ENCODE measurements at places on chromosomes 3 and 15.

DNA sequence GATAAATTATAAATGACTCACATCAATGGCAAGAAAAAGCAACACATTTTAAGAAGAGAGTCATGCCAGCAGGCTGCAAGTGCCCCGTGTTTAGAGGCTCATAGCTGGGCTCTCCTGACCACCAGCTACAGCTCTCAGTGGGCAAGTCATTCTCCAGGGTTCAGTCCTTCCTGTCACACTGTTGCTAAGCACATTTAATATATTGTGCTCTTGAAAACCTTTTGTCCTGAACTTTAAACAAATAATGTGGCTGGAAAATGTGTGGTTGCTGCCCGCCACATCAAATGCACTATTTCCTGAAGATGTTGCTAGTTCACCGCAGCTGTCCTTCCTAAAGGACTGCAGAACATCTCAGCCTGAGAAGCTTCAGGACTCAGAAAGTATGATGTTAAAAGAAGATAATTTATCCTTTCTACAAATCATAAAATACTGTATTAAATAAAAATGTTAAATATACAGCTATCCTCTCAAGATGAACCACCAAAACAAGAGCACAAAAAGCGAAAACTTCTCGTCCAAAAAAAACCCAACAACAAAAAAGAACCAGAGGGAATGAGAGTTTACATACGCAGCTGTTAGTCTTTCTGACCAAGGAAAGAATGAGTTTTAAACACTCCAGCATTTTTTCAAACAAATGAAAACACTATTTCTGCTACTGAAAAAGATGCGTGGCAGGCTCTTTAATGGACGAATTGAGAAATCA, 951 bp downstream of the TARS3 start:
- peak; percentile 23 for DNase-seq

DNA sequence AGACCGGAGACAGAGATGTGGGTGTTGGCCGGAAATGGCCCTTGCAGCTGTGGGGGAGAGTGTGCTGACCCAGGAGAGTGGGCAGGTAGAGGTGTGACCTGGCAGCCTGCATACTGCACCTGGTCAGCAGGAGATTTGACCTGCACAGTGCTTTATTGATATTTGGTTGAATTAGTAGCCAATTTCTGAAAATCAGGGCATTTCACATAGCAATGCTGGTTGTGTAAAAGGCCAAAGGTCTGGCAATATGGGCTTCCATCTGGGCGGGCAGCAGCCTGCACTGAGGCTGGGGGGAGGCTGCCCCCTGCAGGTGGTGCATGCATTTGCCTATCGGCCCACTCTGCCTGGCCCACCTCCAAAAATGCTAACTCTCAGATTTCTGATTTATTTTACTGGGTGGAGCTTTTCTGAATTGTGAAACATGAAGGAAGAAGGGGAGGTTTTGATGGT, 9.4 kb upstream of the MGLL start:
- DNase-seq, result peak; percentile 21

DNA sequence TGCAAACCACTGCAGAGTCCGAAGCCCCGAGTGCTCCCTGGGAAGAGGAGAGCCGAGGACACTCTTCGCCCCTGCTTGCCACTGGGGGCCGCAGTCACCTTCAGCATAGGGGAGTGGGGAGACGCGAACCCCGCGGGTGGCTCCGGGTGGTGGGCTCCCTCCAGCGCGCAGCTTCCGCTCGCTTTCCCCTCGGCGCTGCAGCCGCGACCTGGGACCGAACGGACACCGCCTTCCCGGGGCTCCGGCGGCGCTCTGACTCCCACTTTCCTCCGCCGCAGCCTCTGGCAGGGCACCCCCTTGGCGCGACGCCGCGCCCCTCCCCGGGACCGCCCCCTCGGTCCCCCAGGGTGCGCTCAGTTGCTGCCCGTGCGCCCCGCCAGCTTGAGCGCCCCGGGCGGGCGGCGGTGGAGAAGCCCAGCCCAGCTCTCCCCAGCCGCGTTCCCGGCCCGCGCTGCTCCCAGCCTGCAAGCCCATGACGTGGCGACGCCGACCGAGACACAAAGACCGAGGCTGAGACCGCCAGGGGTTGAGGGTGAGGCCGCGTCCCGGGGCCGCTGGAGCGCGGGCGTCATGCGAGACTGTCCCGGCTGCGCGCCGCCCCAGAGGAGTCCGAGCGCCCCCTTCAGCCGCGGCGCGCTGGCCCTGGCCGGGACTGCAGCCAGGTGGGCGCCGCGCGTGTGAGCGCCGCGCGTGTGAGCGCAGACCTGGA, at the start of gene MINAR1:
TSS of gene MINAR1 (plus strand) at position 701 of the 709 bp plus-strand sequence. CDS start 23,812 bp downstream, outside the sequence.
- DNase-seq, result peak; percentile 19

DNA sequence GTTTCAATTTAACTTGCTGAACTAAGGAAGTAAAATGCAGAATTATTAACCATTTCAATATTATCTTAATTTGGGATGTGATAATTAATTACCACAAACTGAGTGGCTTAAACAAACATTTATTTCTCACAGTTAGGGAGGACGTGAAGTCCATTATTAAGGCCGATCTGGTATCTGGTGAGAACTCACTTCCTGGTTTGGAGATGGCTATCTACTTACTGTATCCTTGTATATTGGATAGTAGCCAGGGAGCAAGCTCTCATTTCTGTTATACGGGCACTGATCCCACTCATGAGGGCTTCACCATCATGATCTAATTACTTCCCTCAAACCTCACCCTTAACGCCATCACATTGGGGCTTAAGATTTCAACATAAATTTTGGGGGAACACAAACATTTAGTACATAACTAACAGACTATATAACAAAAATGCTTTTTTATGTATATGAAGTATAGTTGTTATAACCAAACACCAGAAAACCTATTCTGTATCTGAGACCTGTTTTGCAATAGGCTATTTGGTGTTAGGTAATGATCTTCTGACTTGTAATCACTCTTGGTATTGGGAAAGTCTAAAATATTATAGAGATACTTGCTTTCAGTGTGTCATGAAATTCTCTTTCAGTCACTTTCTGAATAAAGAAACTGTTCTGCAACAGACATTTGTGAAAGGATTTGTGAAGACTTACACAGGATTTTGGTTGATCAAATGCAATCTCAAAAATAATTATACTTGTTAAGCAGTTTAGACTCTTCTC, 4.7 kb upstream of the KPNA4 start:
- no peak for DNase-seq

- DNase-seq, result no peak
These were observed 193.3 kb upstream of the ZNF717 start for GRCh38 chr3:75978686-75979085.

DNA sequence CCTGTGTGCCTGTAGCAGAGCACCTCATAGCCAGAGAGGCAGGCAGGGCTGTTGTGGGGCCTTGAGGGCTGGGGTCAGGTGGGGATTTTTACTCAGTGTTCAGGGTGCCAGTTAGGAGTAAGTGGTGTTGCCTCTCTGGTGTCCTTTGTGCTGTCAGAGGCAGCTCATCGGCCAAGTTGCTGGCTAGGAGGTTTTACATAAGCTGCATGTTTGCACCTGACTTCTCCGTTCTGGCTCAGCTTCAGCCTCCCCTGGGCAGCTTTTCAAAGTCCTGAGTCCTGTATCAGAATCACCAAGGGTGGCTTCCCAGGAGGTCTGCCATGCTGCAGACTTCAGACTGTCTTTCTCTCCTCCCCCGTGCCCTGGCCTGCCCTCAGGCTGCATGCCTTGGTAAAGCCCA, 242.6 kb upstream of the TPM1 start:
- no peak for DNase-seq

- DNase-seq, result no peak
These were observed 102.0 kb upstream of the MYRIP start for GRCh38 chr3:39707314-39707909.

DNA sequence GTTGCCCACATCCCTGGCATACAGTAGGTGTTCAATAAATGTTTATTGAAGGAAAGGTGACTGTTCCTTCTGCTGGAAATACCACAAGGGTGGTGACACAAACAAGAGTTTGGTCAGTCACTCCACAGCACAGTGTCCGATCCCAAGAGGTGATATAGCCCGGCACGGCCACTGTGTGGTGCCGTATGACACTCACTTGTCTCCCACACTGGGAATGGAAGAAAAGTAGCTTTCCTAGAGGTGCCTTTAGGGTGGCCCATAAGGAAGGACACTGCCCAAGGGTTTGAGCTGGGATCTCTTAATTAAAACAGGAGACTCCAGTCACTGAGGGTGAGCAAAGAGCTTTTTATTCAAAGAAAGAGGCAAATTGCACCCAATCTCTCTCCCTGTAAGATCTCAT, 40.5 kb downstream of the TGM4 start:
- no peak for DNase-seq

DNA sequence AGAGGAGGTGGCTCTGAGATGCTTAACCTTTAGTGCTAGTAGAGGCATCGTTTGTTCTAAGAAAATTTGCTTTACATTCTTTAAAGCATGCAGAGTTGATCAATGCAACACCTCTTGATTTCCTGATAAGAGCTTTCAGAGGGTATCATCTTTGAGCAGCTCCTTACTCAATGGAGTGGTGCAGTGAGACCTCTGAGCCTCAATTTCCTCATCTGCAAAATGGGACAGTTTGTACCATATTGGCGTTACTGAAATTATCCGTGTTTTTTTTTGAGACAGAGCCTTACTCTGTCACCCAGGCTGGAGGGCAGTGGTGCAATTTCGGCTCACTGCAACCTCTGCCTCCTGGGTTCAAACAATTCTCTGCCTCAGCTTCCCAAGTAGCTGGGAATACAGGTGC, 1.6 kb upstream of the TMEM42 start:
- DNase-seq, result no peak

DNA sequence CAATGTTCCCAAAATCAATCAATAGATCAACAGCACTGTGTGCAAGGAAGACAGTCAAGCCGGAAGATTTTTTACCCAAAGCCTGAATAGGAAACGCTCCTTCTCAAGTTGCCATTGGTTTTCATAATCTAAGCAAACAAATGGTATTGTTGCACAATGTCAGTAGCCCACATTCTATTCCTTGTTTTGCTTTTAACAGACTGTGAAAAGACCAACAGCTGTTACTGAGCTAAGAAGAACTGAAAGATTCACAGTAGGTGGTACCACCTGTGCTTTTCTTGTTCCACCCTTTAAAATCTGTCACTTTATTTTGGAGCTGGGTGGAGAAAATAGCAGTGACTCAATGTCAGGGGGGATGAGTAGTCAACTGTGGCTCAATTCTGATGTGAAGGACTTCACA, 357.5 kb upstream of the CADM2 start:
- no peak for DNase-seq

- DNase-seq, result no peak
These were observed 42.4 kb downstream of the ARRDC4 start for GRCh38 chr15:98002866-98003265.

- no peak for DNase-seq
These were observed 140.1 kb downstream of the ADAMTS17 start for GRCh38 chr15:100201376-100202280.

GRCh38 chr15:91741986-91742385, 111.5 kb upstream of the SLCO3A1 start:
- no peak for DNase-seq

GRCh38 chr15:64623347-64623996, 151.9 kb downstream of the RBPMS2 start:
- peak; percentile 25 for DNase-seq

GRCh38 chr15:50907601-50908208, 778 bp upstream of the AP4E1 start:
- DNase-seq, result peak; percentile 35

DNA sequence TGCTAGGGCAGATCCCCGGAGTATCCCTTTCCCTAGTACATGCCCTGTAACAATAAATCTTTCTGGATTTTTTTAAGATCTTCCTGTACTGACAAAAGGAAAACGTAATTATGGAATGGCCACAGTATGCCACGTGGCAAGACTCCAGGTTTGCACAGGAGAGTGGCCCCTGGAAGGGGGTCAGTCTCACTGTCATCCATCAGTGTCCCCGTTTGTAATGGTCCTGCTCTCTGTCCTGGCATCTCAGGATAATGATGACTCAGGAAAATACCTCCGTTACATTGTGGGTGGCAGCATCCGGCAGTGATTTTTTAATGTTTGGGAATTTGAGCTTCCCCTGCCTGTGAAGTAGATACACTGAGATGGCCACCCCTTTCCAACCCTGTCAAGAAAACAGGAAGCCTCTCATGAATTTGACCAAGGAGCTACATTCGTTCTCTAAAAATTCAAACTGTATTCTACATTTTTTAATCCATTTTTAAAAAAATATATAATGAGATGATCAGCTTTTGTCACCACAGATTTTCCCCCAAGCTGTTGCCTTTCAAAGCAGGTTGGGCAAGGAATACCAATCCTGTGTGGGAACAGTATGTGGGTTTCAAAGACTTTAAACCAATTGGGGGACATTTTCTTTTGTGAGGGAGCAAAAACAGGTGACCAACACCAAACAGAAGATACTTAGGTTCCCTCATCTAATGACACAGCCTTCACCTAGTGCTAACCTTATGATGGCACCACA, 110.4 kb downstream of the C3orf70 start:
- no peak for DNase-seq

DNA sequence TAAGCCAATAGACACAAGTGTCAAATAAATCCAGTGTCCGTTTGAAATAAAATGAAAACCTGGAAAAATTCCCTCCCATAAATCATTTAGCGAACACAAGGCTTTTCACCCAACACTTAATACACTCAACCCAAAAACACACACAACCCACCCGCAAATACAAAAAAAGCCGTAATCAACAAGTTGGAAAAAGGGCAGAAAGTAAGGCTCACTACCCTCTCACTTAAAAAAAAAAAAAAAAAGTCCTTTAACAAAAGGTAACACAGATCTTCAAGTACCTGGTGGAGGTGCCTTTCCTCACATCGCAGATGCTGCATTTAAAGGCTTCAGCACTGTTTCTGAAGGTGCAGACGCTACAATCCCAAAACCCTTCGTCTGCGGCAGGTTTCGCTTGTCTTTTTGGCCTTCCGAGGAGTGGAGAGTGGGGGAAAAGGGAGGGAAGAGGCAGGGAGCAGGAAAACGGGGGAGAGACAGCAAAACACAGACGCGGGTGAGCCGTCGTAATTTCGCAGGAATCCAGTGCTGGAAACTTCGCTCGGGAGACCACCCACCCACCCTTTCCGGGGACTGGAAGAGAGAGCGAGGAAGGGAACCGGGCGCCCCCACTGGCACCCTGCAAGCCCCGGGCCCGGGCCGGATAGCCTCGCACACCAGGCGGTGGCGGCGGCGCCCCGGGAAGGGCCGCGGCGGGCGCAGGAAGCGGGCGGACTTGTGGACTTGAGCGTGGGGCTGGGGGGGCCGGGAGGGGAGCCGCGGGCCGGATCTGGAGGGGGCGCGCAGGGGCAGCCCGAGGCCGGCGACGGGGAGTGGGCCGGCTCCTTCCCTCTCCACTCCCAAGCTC, 401.8 kb downstream of the SHQ1 start:
- DNase-seq, result peak; percentile 9

DNA sequence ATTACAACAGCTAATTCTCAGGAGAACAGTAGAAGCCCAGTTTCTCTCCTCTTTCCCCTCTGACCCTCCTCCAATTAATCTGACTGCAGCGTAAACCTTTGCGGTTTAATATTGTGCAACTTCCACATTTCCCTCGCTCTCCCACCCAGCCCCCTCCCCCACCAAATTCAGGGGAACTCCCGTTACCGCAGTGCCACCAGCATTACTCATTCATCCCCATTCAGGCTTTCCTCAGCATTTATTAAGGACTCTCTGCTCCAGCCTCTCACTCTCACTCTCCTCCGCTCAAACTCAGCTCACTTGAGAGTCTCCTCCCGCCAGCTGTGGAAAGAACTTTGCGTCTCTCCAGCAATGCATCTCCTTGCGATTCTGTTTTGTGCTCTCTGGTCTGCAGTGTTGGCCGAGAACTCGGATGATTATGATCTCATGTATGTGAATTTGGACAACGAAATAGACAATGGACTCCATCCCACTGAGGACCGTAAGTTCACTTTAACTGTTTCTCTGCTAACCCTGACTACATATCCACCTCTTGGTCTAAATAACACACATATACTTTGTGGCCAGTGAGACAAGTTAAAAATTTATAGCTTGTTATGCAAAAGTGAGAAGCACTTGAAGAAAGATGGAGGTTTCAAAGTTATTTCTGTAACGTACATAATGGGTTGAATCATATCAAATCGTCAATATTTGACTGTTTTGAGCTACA, at the start of gene PTX3:
TSS of gene PTX3 (plus strand) at position 268 of the 709 bp plus-strand sequence. CDS start at position 352, 84 bp downstream.
- no peak for DNase-seq
